ENCODE measurements at places on chromosomes 2 and 18. TPM values are rescaled to one million over a fixed set of nuclear protein-coding genes. Genes with fewer than 3 reads are reported as not detected.

TGFA gene
- 4.7 TPM for total RNA-seq

APCDD1 gene
- total RNA-seq: not detected

CNDP1 gene
- total RNA-seq: not detected

LAMA1 gene
- total RNA-seq: 0.25 TPM

TSPYL6 gene
- not detected for total RNA-seq

IL36RN gene
- total RNA-seq: not detected

ALK gene
- not detected for total RNA-seq

SCTR gene
- not detected for total RNA-seq

DUSP19 gene
- 3.1 TPM for total RNA-seq

ANKRD30BL gene
- not detected for total RNA-seq

CCDC195 gene
- not detected for total RNA-seq

PTPRN gene
- not detected for total RNA-seq

TEX44 gene
- total RNA-seq: not detected

PLCD4 gene
- 0.60 TPM for total RNA-seq

OR6B2 gene
- total RNA-seq: not detected

NETO1 gene
- total RNA-seq: not detected

MDH1B gene
- total RNA-seq: not detected

GAREM2 gene
- 0.25 TPM for total RNA-seq

STEAP3 gene
- 27.2 TPM for total RNA-seq

CPO gene
- total RNA-seq: not detected

ITGAV gene
- total RNA-seq: 87.7 TPM

TM4SF20 gene
- total RNA-seq: not detected

GATA6 gene
- 3.8 TPM for total RNA-seq

NAT8 gene
- not detected for total RNA-seq

ACAA2 gene
- 39.6 TPM for total RNA-seq

CNDP2 gene
- 159 TPM for total RNA-seq
